ENCODE measurements at places on chromosomes 5 and 9.

GRCh38 chr9:93558503-93558902 is 17.9 kb upstream of the PHF2 start:
- no peak for DNase-seq

- no peak for DNase-seq
Observed at GRCh38 chr5:17951392-17952169, 317.3 kb downstream of the TAF11L14 start.

- no peak for DNase-seq
Observed at GRCh38 chr9:109311286-109311685, 9.6 kb downstream of the EPB41L4B start.

DNA sequence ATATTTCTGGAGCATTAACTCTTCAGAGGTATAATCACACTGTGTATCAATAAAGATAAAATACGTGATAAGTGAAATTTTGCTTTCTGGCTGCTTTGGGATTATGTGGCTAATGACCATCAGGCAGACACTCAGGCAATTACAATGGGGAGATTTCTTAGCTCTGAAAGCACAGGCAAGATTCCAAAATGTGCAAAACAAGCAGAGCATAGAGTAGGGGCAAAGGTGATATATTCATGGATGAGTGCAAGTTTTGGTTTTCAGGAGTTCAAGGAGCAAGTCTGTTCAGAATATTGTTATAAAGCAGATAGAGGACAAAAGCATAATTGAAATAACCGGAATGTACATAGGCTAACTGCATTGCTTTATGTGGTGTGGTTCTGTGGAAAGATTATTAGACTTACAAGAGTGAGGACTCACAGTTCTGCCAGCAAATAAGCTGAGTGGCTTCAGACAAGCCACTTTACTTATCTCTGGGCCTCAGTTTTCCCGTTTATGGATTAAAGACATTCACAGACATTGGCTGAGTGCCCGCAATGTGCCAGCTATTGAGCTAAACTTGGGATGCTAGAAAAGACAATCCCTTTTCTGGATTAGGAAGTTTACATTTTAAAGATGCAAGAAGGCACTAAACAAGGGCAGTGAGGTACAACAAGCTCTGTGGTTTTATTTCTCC is 945.6 kb upstream of the ARRDC3 start:
- no peak for DNase-seq

DNA sequence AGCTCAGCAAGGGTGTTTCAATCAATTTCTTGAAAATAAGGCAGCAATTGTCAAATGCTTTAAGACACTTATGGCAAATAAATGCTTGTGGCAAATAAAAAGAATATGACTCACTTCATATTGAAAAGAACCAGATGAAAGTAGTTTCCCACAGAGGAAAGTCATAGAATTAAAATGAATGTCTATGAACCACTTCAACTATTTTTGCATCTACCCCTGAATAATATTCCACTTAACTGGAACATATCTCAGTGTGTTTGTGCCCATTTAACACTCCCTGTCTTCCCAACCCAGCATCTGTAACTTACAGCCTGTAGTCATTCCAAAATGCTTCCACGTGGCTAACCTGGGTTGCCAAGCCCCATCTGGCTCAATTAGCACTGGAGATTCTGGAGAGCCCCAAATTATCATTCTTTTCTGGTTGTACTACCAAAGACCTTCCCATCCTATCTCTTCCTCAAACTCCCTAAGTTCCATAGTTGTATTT is 84.7 kb downstream of the FEM1C start:
- no peak for DNase-seq

- DNase-seq = no peak
Observed at GRCh38 chr9:92208693-92209524, 84.6 kb downstream of the IARS1 start.

DNA sequence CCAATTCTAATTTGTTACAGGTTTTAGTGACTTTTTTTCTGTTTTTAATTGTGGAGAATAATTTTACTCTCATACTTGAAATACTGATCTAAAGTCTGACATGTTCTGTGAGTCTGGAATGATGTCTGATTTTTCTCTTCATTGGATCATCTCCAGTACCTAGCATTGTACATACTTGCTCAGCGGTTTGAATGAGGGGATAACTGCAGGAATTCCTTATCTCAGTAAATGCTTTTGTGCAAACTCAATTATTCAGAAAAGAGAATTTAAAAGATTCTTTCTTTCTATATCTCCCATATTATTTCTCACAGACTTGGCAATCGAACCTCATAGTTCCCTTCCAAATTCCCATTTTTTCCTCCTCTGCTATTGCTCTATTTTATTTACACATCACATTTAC is 397.9 kb upstream of the SGCD start:
- DNase-seq = no peak

GRCh38 chr9:14945351-14945750 is 35.1 kb upstream of the FREM1 start:
- DNase-seq = no peak

DNA sequence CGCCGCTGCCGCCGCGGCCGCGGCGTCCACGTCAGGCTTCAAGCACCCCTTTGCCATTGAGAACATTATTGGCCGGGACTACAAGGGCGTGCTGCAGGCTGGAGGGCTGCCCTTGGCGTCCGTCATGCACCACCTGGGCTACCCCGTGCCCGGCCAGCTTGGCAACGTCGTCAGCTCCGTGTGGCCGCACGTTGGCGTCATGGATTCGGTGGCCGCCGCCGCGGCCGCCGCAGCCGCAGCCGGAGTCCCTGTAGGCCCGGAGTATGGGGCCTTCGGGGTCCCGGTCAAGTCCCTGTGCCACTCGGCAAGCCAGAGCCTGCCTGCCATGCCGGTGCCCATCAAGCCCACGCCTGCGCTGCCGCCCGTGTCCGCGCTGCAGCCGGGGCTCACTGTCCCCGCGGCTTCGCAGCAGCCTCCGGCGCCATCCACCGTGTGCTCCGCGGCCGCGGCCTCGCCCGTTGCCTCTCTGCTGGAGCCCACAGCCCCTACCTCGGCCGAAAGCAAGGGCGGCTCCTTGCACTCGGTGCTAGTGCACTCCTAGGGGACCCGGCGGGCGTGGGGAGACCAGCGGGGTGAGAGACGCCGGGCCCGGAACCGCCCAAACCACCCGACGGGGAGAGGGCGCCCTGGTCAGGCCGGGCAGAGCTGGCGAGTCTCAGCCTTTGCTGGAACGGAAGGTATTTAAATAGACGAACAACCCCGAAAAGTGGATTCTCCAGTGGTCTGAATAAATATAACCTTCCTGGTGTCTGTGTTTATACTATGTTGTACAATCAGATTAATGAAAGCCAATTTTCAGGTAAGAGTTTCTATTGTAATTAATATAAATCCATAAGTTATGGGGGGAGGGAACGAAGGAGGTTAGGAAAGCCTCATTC is 1.2 kb downstream of the FOXB2 start:
- DNase-seq = no peak

DNA sequence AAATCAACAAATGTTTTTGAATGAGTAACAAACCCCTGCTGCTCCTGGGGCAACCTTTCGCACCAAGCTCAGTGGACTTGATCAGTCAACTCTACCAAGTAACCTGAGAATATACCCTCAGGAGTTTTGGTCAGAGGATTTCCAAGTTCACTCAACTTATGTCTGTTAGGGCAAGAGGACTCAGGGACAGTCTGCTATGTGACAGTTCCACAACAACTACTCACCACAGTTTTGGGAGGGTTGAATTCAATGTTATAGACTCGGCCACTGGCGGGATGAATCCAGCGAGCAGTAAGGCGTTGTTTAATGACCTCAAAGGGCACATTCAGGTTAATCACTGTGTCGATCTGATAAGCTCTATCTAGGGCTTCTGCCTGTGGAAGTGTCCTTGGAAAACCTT is 22.1 kb downstream of the AK3 start:
- no peak for DNase-seq

DNA sequence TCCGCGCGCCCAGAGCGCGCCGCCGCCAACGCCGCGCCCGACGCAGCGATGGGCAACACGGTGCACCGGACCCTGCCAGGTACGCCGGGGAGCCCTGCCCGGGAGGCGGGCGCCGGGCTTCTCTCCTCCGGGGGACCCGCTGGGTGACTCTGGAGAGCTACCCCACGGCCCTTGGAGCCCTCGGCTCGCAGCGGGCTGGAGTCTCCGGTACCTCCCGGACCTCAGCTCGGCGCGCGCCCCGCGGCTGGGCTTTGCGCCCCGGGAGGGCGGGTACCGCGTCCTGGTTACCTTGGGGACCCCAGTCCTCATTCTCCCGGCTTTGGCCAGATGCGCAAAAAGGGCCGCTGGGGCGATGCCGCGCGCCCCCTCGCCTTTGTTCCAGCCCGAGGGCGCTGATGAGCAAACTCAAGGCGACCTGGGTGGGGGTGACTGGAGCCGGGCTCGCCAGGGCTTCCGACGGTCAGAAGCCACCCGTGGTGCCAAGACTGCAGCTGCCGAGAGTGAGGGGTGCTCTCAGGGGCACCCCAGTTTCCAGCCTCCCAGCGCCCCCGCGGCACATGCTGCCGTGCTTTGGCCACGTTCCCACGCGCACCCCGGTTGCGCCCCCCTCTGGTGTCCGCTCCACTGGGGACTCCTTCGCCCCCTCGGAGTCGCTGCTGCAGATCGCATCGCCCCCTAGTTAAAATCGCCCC is 442 bp downstream of the NEURL1B start:
- no peak for DNase-seq

DNA sequence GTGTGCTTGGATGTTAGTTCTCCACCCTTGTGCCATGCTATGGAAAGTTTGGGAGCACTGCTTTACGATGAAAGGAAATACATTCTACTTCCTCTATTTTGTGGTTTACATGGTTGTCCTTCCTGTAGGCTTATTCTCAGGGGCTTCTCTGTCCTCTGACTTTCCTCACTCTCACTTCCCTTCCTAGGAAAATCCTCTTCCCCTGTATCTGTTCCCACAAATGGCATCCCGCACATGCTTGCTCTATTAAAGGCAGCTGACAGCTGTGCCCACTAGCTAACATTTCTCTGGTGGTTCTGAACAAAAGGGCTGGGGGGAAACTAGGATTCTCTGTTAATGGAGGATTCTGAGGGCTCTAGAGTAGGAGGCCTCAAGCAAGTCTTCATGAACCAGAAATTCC is 52.4 kb downstream of the FAM170A start:
- peak; percentile 4 for DNase-seq

GRCh38 chr9:73151653-73152542 is at the start of gene ANXA1:
Gene ANXA1, plus strand, starts transcription at chr9:73151865. Its CDS starts 6,671 bp downstream, at chr9:73158536.
- peak; percentile 86 for DNase-seq

- DNase-seq = no peak
Observed at GRCh38 chr5:116256717-116257116, 171.9 kb downstream of the COMMD10 start.

GRCh38 chr9:93364734-93365426 is 86.6 kb upstream of the FAM120A start:
- no peak for DNase-seq

DNA sequence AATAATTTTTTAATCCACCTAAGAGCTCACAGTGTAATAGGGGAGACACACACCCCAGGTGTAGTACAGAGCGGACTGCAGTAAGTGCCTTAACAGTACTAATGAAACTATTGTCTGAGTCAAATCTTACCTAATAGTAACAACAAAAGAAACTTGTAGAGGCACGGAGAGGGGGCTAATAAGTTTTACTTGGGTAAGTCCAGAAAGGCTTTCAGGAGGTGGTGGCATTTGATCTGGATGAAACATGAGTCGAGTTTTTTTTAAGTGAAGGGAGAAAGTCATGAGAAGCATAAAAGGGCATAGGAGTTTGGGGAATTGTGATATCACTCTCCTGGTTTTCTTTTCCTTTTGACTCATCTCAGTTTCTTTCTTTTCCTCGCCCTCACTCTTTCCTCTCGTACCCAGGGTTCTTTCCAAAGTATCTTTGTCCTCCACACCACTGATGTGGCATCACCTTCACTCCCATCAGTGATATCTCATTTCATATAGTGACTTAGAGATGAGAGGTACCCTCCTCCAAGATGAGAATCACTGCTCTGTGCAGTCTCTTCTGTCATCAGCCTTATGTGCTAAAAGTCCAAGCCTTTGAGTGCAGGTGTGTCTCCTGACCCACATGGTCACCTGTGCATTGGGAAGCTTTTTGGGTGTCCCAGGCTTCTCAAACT is 2.0 kb downstream of the CTNNA1 start:
- no peak for DNase-seq

GRCh38 chr9:116149844-116150243 is 3.7 kb upstream of the PAPPA start:
- no peak for DNase-seq

DNA sequence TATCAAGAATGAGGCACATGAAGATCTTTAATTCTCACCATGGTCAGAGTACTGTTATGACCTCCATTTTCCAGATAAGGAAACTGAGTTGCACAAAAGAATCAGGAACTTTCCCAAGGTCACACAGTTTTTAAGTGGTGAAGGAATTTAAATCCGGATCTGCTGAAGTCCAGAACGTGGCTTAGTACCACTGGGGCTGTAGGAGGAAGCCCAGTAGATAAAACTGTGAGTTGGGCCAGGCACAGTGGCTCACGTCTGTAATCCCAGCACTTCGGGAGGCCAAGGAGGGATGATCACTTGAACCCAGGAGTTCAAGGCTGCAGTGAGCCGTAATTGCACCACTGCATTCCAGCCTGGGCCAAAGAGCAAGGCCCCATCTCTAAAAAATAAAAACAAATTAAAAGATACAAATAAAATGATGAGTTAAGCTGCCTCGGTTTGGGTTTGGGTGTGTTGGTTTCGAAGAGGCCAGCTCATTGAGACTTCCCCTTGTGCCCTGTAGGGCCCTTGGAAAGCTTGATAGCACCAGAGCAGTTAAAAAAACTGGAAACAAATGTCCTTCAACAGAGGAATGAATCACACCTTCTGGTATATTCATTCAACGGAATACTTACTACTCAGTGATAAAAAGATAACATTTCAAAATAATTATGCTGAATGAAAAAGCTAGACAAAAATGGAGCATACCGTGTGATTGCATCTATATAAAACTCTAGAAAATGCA is 20.1 kb downstream of the ATOX1 start:
- no peak for DNase-seq

DNA sequence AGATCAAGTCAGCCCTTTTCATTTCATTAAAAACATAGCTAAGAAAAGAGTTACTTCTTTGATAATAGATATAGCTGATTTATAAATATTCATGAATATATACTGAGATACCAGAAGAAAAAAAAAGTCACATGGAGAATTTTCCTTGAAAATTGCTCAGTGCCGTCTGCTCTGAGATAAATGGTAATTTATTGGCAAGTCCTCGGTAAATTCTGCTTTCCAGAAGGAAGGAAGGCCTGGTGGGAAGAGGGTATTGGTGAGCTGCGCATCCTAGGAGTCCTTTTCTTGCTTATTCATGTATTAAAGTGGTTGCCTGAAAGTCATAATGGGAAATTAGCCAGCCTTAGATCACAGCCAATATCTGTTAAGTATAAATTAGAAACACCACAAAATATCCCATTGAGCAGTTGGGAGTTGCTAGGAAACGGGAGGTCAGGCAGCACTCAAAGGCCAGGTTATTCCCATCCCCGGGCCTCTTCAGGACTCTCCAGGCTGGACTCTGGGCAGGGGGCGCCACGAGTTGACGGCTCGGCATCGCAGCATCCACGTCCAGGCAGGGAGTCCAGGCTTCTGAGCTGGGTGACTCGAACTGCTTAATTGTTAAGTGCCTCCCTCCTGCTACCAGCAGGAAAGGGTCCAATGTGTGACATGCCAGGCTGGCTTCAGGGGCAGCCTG is 116.7 kb upstream of the RETREG1 start:
- DNase-seq = no peak

Data from inflammatory macrophage (primary cell).